Skin of body (tissue), 3 donors: ENCODE measurements at places on chromosomes 5 and 9. TPM values are rescaled to one million over a fixed set of nuclear protein-coding genes. Genes with fewer than 3 reads are reported as not detected.
A peak's percentile ranks its signal among the peaks of the same experiment; 100 is the strongest.

DNA sequence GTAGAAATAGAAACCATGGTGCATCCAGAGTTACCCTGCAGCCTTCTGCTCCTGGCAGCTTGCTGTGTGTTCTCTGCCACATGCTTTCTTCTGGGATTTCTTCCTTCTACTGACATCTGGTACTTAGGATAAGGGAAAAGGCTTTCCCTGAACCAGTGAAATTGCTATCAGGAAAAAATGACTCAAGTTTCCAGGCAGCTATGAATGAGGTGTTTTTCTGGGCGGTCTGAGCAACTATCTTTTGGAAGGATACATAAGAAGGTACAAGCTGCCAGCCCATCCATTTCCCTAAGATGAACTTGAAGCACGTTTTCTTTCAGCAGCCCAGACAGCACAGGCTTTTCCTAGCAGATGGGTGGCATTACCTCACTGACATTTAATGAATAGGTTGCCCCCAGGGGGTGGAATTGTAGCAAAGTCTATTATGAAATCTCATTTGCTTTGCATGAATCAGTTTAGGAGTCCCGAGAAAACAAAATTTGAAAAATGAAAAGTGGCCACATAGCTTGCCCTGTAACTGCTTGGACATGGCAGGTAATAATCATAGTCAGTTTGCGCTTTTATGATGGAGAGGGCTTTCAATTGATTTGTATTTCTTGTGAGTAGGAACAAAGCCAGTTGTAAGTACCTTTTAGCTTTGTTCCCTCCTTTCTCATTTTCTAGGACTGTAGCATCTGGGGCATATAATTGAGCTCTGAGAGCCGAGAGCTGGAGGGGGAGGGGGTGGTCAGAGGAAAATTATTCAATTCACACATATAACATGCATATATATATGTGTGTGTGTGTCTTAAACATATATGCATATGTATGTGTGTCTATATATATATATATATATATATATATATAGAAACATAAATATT is 108.5 kb downstream of the C9orf152 start:
- DNase-seq: peak; percentile 87

The IL11RA gene
- total RNA-seq: 77.3 TPM

GRCh38 chr5:168892618-168893186 is 313.5 kb upstream of the PANK3 start:
- no peak for DNase-seq

GRCh38 chr5:125890511-125890931 is 532.7 kb upstream of the GRAMD2B start:
- DNase-seq: peak; percentile 32

DNA sequence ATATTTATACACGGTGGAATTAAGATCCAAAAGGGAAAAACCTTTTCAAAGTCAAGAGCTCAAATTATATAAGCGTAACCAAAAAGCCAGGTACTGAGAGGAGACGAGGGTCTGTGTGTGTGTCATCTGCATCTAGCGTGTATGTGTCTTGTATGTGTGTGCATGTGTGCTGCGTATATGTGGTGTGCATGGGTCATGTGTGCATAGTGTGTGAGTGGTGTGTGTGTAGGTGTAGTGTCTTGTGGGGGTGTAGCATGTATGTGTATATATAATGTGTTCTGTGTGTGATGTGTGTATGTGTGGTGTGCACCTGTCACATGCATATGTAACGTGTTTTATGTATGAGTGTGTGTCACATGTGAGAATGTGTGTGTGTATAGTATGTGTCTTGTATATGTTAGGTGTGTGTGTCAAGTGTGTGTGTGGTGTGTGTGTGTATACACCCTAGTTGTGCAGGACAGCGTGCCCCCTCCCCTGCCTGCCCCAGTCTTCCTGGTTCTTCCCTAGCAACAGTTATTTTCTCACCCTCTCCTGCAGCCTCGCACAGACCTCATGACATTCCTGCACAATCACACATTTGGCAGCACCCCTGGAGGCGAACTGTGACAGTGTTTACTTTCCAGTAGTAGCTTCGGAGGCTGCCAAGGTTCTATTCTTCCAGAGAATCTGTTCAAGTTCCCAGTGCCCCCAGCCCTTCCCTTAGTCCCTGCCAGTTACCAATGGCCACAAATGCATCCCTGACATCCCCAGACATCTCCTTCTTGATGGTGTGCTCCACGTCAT is 27.1 kb upstream of the TNIP1 start:
- no peak for DNase-seq

GRCh38 chr5:176364765-176365350 is 429 bp upstream of the ARL10 start:
- DNase-seq: no peak

The PPP3R2 gene
- total RNA-seq: not detected

The MARVELD2 gene
- total RNA-seq: 5.5 TPM

The GRXCR2 gene
- not detected for total RNA-seq

DNA sequence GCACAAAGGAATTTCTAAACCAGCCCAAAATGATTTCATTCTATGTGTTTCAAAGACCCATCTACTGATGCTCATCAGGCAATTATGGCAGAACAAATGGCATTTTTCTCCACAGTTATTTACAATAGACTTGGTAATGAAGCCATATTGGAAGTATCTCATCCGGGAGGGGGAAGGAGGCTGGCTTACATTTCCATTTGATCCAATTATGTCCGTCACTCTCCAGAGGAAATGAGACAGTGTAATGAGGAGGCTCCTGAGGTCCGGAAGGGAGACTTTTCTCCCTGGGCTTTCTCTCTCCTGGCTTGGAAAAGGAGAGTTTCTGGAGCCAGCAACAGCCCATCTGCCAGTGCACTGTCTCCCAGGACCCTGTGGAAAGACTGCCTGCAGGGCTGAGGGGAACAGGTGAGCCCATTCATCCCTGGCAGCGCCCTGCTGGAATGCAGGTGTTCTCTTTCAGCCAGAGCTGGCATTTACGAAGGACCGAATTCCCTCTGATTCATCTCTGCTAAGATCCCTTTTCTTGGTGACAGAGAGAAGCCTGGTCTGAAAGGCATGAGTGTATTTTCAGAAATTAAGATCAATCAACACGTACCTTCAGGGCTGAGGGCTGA is 54.9 kb upstream of the SAP30L start:
- no peak for DNase-seq

- peak; percentile 28 for DNase-seq
Measured at GRCh38 chr5:172410160-172410559, 44.2 kb downstream of the SH3PXD2B start.

DNA sequence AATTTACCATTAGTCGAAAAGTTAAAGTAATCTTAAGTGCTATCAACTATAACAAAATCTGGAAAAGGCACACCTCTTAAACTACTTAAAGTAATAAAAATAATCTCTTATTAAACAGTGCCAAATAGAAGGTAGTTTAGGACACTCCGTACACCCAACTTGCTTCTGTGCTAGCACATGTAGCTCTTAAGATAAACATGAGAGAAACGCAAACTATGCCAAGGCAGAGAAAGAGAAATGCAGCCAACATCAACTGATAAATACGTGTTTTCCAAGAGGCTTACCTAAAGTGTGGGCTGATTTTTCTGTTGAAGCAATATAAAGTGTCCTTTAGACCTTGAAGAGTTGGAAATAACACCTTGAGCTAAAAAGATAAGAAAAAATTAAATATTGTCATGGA is 480.6 kb upstream of the DAB2 start:
- no peak for DNase-seq

The OBP2B gene
- total RNA-seq: 0.30 TPM

The C1QTNF2 gene
- 12.3 TPM for total RNA-seq

GRCh38 chr5:176817841-176818377 is 7.5 kb downstream of the UNC5A start:
- DNase-seq: no peak
